LHCN-M2 (cell line): ENCODE measurements at places on chromosomes 7 and 10. TPM values are rescaled to one million over a fixed set of nuclear protein-coding genes. Genes with fewer than 3 reads are reported as not detected.

Gene DDC
- total RNA-seq, result not detected in 2 replicates

Gene UTF1
- not detected in 2 replicates for total RNA-seq

Gene H2BK1
- total RNA-seq, result not detected in 2 replicates

Gene AKR1C8
- not detected in 2 replicates for total RNA-seq

Gene CALCR
- total RNA-seq, result not detected in 2 replicates

Gene CALN1
- not detected in 2 replicates for total RNA-seq

DNA sequence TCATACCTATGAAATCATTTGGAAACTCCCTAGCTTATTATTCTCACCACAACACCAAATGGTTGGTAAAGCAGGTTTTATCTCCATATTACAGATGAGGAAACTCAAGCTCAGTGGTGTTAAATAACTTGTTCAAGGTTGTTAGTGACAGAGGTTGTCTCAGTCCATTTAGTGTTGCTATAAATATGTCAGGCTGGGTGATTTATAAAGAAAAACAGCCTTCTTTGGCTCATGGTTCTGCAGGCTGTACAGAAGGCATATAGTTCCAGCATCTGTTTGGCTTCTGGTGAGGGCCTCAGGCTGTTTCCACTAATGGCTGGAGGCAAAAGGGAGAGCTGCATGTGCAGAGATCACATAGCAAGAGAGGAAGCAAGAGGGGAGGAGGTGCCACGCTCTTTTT, 96.6 kb downstream of the ZNF438 start:
- no peak for DNase-seq

- DNase-seq, result no peak
These were observed 26.2 kb upstream of the MSRB2 start for GRCh38 chr10:23069019-23069815.

DNA sequence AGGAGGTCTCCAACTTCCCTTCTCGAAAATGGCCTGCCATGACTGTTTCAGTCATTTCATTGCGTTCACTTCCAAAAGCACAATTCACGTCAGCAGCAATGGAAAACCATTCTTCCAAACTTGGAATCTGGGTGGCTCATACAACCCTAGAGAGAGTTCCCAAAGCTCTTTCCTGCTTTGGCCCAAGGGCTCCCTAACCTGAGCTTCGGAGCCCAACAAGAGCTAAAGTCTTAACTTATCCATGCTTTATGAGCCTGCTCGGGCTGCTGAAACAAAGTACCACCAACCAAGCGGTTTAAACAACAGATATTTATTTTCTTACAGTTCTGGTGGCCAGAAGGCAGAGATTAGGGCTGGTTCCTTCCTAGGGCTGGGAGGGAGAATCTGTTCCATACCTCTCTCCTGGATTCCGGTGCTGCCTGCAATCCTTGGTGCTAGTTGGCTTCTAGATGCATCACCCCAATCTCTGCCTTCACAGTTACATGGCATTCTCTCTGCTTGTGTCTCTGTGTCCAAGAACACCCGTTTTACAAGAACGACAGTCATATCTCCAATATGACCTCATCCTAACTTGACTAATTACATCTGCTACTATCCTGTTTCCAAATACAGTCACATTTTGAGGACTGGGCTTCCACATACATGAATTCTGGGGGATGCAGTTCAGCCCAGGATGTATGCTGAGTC, 33.5 kb downstream of the CAMK2B start:
- DNase-seq, result no peak

GRCh38 chr10:47060993-47061500, 149.8 kb downstream of the PTPN20 start:
- DNase-seq, result no peak

- DNase-seq, result no peak
These were observed 596.3 kb downstream of the PTPRN2 start for GRCh38 chr7:157991351-157991750.

GRCh38 chr7:131945313-131945911, 389.0 kb upstream of the PODXL start:
- DNase-seq, result peak; percentile 5

GRCh38 chr10:122124342-122124741, 135.4 kb downstream of the TACC2 start:
- no peak for DNase-seq

GRCh38 chr10:17580885-17581284, 36.3 kb downstream of the HACD1 start:
- DNase-seq, result no peak

DNA sequence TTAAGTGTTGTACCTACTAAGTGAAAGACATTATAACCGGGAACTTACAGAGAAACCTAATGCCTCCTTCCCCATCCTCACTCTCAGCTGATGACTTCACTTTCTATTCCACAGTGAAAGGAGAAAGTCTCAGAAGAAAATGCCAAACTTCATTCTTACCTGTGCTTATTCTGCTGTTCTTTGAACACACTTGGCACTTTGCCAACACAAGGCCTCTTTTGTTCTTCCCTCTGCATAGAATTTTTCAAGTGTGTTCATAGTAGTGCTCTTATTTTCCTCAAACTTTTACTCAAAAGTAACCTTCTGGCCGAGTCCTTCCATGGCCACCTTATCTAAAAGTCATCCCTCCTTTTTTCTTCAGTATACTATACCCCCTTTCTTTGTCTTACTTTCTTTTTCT, 59.4 kb upstream of the ETV1 start:
- no peak for DNase-seq

DNA sequence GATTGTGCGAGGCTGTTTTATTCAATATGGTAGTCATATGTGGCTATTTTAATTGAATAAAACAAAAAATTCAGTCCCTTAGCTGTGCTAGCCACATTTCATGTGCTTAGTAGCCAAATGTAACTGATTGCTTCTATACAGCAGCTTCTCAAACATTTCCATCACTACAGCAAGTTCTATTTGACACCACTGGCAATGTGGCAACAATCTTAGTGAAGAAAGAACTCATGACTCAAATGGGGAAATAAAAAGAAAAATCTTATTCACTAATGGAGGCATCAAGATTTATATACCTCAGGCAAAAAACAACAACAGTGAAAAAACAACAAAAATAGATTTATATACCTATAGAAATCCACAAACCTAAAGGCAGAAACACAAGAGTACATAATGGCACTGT, 17.9 kb downstream of the SEM1 start:
- peak; percentile 16 for DNase-seq

GRCh38 chr7:84187087-84187805, 7.3 kb downstream of the SEMA3A start:
- DNase-seq, result no peak
